NCI-H1930 (cell line): ENCODE measurements at places on chromosomes 6 and 20.

GRCh38 chr6:99119109-99120031, 171.6 kb upstream of the FBXL4 start:
- peak; percentile 17 for DNase-seq

GRCh38 chr20:15923030-15923776, 650.0 kb downstream of the KIF16B start:
- no peak for DNase-seq

- DNase-seq = no peak
Measured at GRCh38 chr6:22036275-22036674, 260.6 kb downstream of the PRL start.

GRCh38 chr6:73879501-73880293, 183.7 kb downstream of the CD109 start:
- DNase-seq = no peak

DNA sequence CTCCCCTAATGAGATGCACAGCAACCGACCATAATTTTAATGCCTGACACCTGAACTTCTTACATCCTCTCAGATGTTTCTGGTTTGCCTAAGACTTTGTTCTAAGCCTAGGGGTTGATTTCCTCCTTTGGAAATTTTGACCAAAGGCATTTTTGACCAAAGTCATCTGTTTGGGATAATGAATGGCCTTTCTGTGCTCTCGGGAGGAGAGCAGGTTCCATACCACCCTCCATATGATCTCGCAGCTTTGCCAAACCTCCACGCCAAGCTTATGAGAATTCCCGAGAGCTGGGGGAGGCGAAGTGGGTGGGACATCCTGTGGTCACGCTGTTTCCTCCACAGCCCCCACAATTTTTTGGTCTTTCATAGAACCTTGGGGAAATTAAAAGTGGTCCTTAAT, 91.7 kb downstream of the SCML4 start:
- no peak for DNase-seq

- no peak for DNase-seq
Measured at GRCh38 chr6:105561486-105561885, 158.6 kb upstream of the PREP start.

GRCh38 chr20:36472637-36473090, 68.7 kb upstream of the MYL9 start:
- DNase-seq = no peak

GRCh38 chr20:5918856-5919625, 31.3 kb downstream of the TRMT6 start:
- DNase-seq = no peak

- DNase-seq = no peak
Measured at GRCh38 chr6:66336176-66336575, 629.1 kb upstream of the EYS start.

DNA sequence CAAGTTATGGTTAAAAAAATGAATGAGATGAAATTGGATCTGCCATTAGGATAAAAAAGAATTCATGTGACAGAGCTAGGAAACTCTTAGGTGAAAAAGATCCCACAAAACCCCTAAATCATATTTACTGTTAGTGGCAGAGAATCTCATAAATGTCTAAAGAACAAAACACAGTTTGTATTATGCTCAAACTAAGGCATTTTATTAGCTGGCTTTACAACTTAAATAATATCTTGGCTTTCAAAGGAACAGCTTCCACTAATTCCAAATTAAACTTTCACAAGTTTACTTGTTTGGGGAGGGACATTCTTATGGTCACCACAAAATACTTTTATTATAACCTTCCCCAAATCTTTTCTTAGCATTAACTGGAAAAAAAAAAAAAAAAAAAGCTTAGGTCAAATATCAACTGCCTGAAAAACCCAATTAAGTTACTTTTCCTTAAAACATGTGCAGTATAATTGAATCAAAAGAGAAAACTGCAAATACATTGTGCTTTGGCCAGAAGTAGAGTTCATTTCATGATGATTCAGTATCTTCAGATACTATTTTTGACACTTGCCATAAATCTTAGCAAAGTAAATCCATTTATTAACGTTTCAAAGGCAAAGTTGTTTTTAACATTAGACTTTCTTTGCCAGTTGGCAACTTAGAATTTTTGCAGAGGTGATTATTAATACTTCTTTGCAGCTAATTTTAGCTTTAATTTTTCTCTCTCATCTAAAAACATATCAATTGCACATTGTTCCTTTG, 14.7 kb upstream of the ALDH8A1 start:
- DNase-seq = no peak

- no peak for DNase-seq
Measured at GRCh38 chr6:8177721-8178120, 75.4 kb upstream of the EEF1E1 start.

GRCh38 chr6:131645846-131646245, 8.7 kb downstream of the ENPP3 start:
- no peak for DNase-seq

- DNase-seq = no peak
Measured at GRCh38 chr6:13544454-13545186, 29.8 kb upstream of the SIRT5 start.

DNA sequence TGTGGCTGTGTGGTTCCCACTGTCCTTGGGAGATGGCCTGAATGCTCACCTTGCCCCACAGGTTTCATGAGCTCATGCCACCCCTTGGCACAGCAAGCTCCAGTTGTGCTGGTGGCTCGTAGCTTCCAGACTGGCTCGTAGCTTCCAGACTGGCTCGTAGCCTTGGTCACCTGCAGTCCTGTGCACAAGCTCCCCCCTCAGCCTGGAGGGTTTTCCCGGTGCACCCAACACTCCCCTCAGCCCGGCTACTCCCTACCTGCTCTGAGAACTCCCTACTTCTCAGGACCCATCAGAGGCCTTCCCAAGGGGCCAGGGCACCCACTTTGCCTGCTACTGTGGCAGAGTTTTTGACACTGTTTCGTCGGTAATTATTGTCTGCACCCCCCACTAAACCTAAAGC, 285.6 kb downstream of the TAF4 start:
- no peak for DNase-seq

- peak; percentile 48 for DNase-seq
Measured at GRCh38 chr6:20954315-20954714, 420.1 kb downstream of the CDKAL1 start.

- DNase-seq = no peak
Measured at GRCh38 chr6:119323931-119324330, 25.6 kb downstream of the MAN1A1 start.
